SK-N-SH (cell line): ENCODE measurements at places on chromosomes 13 and 19.

DNA sequence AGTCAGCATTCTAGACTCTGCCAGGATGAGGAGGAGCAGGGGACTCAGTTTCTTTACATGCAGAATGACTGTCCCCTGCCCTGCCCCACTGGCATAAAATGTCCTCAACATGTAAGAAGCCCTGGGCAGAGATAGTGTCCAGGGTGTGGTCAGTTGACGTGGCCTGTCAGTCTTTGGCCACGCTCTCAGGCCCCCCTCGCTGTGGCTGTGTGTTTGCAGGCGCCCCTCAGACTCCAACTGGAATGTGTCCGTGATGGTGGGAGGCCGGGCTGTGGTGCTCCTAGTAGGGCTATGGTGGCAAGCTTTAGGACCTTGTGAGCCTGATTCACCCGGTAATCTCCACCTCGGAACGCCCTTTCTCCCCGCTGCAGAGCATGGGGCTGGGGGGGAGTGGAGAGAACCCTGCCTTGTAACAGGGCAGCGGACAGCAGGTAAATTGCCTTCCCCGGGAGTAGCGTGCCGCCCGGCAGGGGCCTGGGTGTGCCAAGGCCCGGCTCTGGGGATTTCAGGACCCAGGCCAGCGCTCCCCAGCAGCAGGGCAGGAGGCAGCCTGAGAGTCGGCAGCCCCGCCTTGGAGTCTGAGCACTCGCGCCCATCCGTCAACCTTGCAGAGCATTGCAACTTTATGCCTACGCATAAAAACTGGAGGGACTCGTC lies 62.3 kb downstream of the CHST8 start:
- DNase-seq = no peak

- DNase-seq = no peak
These were observed 25.9 kb downstream of the IGFL2 start for GRCh38 chr19:46173886-46174480.

DNA sequence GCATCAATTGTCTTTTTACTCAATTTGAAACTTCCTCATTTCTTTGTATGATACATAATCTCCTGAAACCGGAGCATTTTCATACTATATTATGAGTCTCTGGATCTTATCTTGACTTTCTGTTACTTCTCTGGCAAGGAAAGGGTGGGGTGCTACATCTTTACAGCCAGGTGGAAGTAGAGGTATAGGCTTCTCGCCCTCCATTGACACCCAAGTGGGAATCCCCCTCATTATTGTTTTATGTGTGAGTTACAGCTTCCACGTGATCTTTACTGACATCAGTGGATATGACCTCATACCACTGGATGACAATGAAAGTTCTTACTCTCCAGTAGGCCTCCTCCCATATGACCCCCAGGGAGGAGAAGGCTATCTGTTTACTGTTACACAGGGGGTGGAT lies 262.1 kb upstream of the DACH1 start:
- DNase-seq = no peak

DNA sequence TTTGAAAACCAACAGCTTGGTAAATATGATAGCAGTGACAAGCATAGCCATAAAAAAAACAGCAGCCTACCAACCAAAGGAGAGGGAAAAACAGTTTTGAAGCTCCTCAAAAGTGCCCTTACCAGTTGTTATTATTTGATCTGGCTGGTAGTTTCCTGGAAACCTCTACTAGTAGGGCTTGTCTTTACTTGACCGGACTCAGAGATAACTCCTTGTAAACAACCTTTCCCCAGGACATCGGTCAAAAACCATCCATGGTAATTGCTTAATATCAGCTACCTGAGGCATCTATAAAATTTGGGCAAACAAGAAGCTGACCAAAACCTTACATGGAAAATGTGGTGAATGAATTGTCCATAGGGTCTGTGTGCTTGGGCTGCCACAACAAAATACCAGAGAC lies 210.9 kb downstream of the FGF14 start:
- no peak for DNase-seq

- no peak for DNase-seq
These were observed 3.1 kb upstream of the GJB2 start for GRCh38 chr13:20195801-20196200.
